ENCODE measurements at places on chromosomes 7 and 10.

DNA sequence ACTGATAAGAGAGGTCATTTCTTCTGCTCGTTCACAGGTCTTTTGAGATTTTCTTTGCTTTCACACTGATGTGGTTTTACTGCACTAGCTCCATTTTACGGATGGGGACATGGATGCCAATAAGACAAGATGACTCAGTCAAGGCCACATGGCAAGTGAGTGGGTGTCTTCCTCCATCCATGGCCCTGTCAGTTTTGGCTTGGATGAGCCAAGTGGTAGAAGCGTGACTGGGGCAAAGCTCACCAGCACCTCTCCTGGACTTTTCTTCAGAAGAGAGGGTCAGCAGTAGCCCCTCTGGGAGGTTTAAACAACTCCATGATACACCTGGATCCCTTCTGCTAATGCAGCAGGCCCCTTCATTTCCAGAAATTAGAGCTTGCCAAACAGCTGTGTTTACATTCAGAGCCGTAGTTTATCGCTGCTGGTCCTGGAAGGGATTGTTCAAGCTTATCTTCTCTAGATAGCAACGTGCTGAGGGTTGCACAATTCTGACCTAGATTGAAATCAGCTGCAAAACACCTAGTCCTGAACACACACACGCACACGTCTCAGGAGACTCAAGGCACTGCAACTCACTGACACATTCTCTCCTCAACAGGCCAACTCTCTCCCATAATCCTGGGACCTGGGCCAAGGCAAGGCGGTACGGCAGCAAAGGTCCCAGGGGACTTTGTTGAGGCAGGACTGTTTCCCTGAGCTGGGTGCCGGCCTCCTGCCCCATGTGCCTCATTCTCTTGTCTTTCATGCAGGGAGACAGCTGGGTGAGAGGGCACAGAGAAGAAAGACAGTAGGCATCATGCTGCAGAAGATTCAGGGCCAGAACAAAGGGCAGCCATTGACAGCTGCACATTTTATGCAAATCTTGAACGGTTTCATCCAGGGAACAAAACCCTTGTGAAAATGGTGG lies 14.2 kb upstream of the PDCD4 start:
- DNase-seq: no peak

DNA sequence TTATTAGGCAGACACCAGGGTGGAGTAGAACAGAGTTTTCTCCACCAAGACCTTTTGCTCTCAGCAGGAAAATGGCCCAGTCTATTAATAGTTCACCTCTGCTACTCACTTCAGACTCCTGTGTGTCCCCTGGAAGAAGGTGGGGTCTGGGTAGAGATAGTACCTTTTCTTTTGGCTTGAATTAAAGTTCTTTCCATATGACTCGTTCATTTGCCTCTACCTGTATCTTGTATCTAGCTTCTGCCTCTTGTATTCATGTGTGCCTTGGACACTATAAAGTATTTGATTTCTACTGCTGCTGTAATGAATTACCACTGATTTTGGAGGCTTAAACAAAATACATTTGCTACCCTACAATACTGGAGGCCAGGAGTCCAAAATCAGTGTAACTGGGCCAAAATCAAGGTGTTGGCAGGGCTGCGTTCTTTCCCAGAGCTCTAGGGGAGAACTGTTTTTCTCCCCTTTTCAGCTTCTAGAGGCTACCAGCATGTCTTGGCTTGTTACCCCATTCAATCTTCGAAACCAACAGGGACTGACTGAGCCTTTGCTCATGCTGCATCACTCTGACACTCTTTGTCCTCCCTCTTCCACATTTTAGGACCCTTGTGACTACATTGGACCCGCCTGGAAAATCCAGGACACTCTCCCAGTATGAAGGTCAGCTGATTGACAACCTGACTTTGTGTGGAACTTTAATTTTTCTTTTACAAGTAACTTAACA lies 155.6 kb upstream of the PRSS58 start:
- DNase-seq: no peak

DNA sequence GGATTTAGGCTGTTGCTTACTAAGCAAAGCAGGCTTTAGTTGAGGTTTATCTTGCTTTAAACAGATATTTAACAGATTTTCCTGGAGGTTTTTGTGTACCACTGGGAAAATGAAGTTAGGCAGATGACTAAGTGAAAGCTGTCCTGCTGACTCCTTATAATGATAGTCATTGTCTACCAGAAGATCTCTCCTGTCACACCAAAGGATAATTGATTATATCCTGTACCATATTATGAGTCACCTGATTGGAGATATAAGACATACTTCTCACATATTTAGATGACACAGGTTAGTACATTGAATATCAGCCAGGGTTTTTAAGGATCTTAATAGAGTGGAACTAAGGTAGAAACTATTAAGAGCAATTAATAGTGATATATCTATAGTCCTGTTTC lies 68.4 kb downstream of the PTEN start:
- DNase-seq: no peak

GRCh38 chr7:114426382-114426781 lies 11.8 kb downstream of the FOXP2 start:
- DNase-seq: no peak

DNA sequence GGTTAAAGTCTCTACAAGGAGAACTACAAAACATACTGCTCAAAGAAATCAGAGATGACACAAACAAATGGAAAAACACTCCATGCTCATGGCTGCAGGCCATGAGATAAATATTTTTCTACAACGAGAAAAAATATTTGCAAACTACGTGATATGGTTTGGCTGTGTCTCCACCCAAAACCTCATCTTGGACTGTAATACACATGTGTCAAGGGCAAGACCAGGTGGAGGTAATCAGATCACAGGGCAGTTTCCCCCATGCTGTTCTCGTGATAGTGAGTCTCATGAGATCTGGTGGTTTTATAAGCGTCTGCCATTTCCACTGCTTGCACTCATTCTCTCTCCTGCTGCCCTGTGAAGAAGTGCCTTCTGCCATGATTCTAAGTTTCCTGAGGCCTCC lies 57.8 kb downstream of the COA1 start:
- DNase-seq: no peak

- no peak for DNase-seq
Observed at GRCh38 chr10:101781655-101781983, 1.6 kb downstream of the NPM3 start.

- no peak for DNase-seq
Observed at GRCh38 chr7:14714161-14714728, 188.3 kb downstream of the DGKB start.

DNA sequence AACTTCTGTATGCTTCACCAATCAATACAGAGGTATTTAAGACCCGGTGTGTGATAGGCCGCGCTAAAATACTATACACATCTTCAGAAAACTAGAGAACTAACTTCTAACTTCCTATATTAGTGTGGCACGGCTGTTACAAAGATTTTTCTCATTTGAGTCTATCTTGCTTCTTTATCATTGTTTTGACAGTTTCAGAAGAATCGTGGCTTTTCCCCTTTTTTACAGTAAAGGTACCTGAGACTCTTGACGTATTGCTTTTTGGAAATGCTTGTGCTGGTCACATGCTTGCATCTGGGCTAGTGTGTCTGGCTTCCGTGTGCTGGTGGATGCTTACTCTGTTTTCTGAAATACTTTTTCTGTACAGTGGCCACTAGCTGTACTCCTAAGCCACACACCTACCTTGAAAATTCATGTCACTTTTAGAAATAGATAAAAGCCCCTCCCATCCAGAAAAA lies 12.7 kb downstream of the IKZF1 start:
- no peak for DNase-seq

DNA sequence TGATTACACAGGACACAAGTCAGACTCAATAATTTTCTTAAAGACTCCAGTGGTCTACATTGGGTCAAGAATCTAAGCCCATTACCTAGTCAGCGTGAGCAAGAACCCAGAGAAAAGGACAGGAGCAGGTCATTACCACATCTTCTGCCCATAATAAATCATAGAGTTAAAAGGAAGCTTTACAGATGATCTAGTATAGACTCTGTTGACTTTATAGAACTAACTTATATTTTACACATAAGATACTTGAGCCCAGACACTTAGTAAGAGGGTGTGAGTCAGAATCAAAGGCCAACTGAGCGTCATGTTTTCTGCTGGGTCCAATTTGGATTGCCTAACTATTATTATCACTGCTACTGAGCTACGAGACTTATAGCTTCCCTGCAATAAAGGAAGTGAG lies 206.1 kb upstream of the NPSR1 start:
- DNase-seq: no peak

GRCh38 chr10:96507044-96507443 lies 6.7 kb downstream of the TLL2 start:
- DNase-seq: no peak

GRCh38 chr10:80185578-80186299 lies 19.6 kb downstream of the ANXA11 start:
- no peak for DNase-seq

DNA sequence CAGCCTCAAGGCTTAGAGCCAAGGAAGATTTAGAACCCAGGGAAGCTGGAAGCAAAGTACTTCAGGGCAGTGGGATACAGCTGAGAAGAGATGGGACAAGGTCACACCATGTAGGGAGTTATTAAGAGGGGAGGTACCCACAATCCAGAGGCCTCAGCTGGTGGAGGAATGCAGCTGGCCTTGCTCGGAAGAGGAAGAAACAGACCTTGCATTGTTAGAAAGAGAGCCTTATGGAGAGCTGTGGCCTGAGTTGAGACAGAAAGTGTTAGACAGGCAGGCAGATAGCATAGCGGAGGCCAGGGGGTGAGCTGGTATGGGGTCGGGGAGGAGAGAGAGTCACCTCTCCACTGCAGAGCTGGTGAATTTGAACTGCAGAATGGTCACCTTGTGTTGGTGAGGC lies 173.1 kb downstream of the JCAD start:
- no peak for DNase-seq

DNA sequence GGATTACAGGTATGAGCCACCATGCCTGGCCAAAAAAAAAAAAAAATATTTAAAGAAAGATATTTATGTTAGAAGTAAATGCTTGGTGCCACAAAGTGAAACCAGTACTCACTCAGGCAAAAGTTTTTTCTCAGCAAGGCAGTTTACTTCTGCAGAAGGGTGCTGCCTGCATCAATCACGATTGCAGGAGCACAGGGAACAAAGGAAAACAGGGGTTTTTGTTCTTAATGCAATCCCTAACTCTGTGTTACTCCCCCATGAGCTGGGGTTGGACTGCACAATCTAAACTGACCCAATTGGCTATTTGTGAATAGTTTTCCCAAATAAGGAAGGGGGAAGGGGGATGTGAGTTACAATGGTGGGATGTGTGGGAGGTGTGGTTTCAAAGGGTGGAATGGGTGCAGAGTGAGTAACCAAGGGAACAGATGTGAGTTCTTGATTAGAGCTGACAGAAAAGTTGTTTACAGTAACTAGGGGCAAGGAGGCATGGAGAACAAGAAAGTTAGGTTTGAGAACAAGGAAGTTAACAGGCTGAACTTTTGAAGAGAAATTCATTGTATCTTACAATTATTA lies 255.4 kb downstream of the TYW1 start:
- DNase-seq: no peak

DNA sequence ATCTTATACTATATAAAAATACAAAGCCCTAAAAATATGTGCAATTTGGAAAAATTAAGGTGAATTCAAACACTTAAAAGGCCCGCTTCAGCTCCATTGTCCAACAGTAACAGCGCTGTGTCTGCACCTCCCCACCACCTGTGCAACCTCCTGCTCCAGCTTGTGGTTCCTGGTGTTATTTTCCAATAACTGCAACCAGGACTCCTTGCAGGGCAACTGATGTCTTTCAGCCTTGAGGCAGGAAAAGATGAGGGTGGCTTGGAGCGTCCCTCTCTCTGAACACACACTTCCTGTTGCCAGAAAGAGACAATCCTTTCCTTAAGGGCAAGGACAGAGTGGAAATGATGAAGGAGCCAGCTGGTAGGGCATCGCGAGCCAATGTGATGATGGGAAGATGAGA lies 336.0 kb downstream of the GLRX3 start:
- DNase-seq: no peak

DNA sequence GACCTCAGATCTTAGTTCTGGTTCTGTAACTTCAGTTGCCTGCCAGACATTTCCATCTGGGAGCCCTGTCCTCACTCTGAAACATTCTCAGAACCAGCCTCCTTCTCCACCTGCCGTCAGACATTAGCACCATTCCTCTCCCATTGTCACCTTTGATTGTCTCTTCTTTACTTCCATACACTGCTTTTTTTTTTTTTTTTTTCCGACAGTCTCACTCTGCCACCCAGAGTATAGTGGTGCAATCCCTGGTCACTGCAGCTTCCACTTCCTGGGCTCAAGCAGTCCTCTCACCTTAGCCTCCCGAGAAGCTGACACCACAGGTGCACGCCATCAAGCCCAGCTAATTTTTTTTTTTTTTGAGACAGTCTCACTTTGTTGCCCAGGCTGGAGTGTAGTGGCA lies 21.1 kb upstream of the HIPK2 start:
- DNase-seq: no peak

DNA sequence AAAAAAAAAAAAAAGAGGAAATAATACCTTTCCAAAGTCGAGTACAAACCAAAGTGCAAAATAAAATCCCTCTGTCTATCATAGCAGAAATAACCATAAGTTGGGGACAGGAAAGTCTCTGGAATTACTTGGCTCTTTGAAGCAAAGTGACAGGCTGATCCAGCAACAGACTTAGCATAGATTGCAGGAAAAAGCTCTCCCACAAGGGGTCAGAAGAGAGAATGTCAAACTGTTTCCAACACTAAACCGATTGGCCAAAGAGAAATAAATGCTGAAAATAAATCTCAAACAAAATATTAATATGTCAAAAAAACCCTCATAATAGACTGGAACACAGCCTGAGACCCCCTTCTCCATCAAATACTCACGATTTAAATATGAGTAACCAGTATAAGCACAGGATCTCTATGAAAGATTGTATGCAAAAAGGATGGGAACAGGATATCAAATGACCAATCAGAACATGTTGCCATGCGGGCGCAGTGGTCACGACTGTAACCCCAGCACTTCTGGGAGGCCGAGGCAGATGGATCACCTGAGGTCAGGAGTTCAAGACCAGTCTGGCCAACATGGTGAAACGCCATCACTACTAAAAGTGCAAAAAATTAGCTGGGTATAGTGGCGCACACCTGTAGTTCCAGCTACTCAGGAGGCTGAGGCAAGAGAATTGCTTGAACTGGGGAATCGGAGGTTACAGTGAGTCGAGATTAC lies 1000.7 kb upstream of the LRRN3 start:
- DNase-seq: no peak

DNA sequence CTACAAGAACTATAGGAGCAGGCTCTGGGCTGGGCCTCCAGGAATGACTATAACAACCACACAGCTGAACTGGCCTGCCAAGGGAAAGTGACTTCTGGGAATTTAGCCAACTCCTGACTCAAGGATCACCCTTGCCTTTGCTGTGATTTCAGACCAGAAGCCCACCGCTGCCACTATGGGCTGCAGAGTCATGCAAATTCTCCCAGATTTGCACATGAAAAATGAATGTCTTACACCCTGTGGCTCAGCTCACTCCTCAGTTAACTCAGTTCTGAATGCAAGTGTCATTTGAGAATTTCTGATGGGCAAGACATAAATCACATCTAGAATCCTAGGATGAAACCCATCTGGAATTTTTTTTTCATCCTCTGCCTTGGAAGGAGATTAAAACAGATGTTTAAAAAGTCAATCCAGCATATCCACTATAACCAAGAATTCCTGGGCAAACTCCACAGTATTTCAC lies 186.5 kb upstream of the BET1 start:
- peak; percentile 81 for DNase-seq

- DNase-seq: no peak
Observed at GRCh38 chr7:148031019-148031418, 559.5 kb upstream of the C7orf33 start.
